ENCODE measurements at places on chromosomes 7 and 10. TPM values are rescaled to one million over a fixed set of nuclear protein-coding genes. Genes with fewer than 3 reads are reported as not detected.

RBP3 gene
- under 0.01 TPM for total RNA-seq

CHST15 gene
- 1.4 TPM for total RNA-seq

SUN1 gene
- 95.4 TPM for total RNA-seq

KLF14 gene
- total RNA-seq, result not detected

SVIL gene
- 47.6 TPM for total RNA-seq

CCDC7 gene
- 13.7 TPM for total RNA-seq

TMEM248 gene
- 76.8 TPM for total RNA-seq

DIP2C gene
- 8.4 TPM for total RNA-seq

SPDYE11 gene
- not detected for total RNA-seq

ZNF727 gene
- total RNA-seq, result 0.28 TPM

CYP26C1 gene
- under 0.01 TPM for total RNA-seq

MRPS17 gene
- total RNA-seq, result 14.6 TPM

IFIT1B gene
- total RNA-seq, result not detected

ZNF853 gene
- total RNA-seq, result 0.57 TPM

UPK3B gene
- 0.46 TPM for total RNA-seq

PTN gene
- total RNA-seq, result 27.8 TPM

SOSTDC1 gene
- not detected for total RNA-seq

SERPINE1 gene
- 240 TPM for total RNA-seq

GPR26 gene
- not detected for total RNA-seq
